ENCODE measurements at places on chromosomes 5 and 9.

DNA sequence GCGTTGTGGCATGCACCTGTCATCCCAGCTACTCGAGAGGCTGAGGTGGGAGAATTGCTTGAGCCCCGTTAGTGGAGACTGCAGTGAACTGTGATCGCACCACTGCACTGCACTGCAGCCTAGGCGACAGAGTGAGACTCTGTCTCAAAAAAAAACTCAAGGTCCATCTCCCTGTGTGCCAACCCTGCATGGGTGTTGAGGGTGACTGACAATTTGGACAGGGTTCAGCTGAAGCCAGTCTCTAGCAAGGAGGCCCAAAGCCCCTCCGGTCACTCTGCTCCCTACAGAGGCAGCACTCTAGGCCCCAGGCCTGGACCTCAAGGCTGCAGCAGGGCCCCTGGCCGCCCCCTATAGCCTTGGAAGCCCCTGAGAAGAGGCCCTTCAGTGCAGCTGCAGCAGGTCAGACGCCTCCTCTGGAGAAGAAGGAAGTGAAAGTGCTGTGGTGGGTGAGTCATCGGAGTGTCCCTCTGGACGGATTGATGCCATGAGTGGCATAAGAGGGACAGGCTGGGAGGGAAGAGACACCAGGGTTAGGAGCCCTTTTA lies 39.2 kb upstream of the NEK6 start:
- DNase-seq = no peak

- DNase-seq = no peak
Measured at GRCh38 chr9:68841276-68842052, 136.4 kb downstream of the PIP5K1B start.

DNA sequence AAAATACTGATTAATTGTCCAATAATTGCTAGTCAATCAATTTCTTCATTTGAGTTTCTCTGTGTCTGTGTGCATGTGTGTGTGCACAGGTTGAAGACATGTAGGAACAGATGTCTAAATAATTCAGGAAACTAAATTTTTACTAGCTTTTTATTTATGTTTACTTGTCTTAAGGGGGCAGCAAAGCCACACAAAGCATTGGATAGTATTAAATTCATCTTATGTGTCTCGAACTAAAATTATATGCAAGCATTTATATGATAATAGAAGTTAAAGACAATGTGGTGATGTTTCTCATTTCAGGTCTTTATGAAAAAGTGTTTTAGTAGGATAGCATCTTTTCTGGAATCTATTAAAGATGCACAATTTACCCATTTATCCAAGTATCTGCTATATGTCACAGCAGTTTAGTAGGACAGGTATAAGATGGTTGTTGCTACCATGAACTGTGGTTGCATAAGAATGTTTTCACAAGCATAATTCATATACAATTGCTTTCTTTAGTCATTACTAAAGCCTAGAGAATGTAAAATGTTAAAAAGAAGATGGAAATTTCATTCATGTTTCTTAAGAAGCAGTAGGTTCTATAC lies 784.6 kb upstream of the NUDT12 start:
- no peak for DNase-seq

GRCh38 chr9:109779711-109780452 lies at the start of gene PALM2AKAP2:
PALM2AKAP2 (plus strand) TSS chr9:109780198; CDS start chr9:109780489, 291 bp downstream.
- no peak for DNase-seq

GRCh38 chr9:115013998-115014397 lies 83.6 kb upstream of the TNFSF8 start:
- DNase-seq = no peak

GRCh38 chr9:93122721-93123221 lies 11.3 kb downstream of the NINJ1 start:
- DNase-seq = no peak

DNA sequence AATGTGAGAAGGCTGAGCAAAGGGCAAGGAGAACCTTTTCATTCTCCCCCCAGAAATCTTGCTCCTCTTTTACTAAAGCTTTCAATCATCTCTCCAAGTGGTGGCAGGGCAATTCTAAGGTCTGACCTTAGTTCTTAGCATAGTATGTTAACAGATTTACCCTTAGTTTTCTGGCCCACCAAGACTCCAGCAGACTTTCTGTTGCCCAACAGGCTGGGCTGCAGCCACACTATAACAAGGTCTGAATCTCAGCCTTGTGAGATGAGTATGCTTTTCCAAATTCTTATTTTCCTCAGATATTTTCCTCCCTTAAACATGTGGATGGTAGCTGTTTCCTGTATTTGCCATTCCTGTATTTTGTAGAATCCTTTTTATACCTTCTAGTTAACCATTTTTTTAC lies 69.5 kb downstream of the NIPBL start:
- no peak for DNase-seq

DNA sequence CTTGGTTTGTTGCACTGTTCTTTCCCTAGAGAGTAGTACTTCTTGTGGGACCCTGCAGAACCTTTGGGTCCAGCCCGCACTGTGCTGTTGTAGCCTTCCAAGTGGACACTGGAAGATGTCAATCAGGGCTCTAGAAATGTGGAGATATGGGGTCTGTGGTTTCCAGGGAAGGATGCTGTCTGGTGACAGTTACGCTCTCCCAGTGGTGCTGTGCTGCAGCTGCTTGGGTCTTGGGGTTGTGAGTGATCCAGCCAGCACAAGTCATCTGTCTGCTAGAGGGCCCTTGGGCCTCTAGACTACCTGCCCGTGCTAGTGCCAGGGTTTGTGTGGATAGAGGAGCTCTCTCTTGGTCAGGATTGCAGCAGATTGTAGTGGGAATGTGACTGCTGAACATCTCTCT lies 484.5 kb downstream of the DMAC1 start:
- no peak for DNase-seq

DNA sequence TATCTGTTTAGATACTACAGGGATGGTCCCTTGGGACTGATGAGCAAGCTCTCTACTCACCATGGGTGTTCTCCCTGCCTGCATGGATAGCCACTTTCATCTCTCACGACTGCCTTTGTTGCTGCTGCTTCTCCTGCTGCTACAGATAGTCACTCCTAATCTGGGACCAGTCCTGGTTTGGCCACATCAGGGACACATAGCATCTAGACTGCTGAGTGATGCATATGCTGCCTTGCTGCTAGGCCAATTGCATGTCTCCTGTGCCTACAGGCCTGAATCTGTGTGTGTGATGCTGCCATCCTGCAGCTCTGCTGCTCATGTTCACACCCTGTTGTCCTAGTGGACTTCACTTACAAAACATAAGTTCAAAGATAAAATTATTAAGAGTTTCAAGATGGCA lies 297.1 kb downstream of the HCN1 start:
- no peak for DNase-seq

GRCh38 chr9:26723486-26723885 lies 169.1 kb downstream of the CAAP1 start:
- DNase-seq = no peak

GRCh38 chr5:107915176-107915812 lies 244.6 kb upstream of the EFNA5 start:
- DNase-seq = no peak

GRCh38 chr9:121360601-121361374 lies 9.3 kb downstream of the STOM start:
- DNase-seq = no peak

GRCh38 chr9:13113216-13113615 lies 166.3 kb downstream of the MPDZ start:
- DNase-seq = no peak

DNA sequence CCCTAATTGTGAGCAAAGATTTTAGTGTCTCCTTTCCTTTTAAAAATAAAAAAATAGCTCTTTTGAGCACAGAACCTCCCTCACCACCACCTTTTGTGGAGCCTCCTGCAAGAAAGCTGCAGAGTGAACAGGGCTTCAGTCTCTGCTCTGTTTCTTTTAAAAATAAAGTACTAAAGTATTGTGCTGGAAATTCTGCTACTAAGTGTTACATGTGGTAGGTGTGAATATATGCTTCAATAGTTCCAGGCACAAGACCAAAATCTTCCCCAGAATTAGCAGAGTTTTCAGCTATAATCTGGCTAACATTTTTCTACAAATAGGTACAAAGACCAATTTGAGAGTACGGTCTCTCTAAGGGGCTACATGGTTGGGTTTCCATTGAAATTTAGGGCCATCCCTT lies 40.3 kb upstream of the NFIB start:
- no peak for DNase-seq

GRCh38 chr9:5481322-5482040 lies 28.9 kb upstream of the PDCD1LG2 start:
- no peak for DNase-seq

DNA sequence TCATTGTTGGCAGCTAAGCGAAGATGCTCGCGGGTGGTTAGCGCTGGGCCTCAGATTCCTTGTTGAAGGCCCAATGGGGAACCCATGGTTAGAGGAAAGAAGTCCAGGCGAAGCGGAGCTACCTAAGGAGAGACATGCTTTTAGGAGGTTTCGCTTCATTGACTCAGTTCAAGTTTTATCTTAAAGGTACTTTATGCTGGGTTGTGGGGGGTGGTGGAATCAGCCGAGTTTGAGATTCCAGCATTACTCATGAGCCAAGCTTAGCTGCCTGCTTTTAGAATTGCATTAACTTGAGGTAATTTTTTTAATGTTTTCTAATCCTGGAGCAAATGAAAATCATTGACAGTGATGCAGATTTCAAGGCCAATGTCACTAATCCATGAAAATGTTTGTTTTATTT lies 16.1 kb downstream of the MEGF10 start:
- no peak for DNase-seq

- DNase-seq = no peak
Measured at GRCh38 chr5:114097570-114097969, 264.3 kb upstream of the KCNN2 start.

DNA sequence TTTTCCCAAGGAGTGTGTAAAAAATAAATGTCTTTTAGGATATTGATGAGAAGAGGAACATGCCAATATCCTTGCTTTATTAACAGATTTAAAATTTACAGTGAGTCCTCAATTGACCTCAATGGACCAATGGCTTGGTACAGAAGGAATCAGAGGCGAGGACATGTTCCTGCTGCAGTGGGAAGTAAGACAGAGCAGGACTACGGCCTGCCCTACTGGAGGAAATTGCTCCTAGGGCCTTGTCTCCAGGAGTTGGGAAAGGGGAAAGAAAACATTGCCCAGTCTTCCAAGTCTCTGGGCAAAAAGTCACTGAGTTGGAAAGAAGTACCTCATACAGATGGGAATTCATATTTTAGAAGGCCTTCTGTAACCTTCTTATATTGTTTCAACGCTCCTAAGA lies 33.1 kb upstream of the UGT3A2 start:
- no peak for DNase-seq

- DNase-seq = no peak
Measured at GRCh38 chr9:85040821-85041465, 371.4 kb downstream of the NTRK2 start.

DNA sequence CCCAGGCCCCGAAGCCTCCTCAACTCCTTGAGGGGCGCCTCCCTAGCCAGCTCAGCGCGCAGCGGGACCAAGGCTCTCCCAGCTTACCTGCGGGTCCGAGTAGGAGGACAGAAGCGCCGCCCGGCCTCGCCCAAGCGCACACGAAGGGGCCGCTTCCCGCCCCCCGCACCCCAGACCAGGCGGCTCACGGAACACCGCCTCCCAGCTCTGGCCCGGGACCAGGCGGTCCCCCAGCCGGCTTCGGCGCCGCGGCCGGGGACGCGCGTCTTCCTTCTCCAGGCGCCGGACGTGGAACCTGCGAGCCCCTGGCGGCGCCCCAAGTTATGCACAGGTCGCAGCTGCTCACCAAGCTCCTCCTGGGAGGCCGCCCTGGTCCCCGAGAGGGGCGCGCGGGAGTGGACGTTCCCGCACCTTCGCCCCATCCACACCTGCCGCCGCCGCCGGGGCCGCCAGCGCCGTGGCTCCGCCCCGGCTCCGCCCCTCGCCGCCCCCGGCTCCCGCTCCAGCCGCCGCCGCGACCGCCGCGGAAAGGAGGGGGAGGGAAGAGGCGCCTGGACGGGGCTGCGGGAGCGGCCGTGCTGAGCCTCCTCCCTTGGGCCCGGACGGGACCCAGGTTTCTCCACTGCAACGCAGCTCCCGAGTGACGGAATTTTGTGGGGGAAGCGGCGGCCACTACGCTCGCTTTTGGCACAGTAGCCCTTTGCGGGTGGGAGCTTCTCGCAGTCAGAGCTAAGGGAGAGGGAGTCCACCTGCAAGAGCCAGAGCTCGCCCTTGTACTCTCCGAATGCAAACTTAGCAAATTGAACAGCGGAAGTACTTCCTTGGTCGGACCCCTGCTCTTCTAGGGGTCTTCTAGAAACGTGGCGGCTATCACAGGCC lies 77.5 kb upstream of the IFNE start:
- DNase-seq = no peak

GRCh38 chr5:136805466-136805865 lies 440.1 kb upstream of the TRPC7 start:
- no peak for DNase-seq

DNA sequence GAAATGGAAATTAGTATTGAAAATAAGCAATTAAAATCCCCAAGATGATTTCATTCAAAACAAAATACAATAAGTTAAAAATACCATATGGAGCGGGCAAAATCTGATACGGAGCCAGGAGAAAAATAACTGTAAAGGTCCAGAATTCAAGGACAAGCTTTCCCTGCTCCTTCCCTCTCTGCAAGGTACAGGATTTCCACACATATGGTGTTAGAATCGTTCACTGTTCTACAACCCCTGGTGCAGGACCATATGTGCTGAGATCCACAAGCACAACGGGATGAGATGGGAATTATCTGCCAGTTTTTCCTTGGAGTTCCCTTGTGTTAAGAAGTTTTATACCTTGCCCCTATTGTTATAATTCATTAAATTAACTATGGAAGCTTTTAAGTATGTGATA lies 94.7 kb upstream of the DMAC1 start:
- DNase-seq = no peak

DNA sequence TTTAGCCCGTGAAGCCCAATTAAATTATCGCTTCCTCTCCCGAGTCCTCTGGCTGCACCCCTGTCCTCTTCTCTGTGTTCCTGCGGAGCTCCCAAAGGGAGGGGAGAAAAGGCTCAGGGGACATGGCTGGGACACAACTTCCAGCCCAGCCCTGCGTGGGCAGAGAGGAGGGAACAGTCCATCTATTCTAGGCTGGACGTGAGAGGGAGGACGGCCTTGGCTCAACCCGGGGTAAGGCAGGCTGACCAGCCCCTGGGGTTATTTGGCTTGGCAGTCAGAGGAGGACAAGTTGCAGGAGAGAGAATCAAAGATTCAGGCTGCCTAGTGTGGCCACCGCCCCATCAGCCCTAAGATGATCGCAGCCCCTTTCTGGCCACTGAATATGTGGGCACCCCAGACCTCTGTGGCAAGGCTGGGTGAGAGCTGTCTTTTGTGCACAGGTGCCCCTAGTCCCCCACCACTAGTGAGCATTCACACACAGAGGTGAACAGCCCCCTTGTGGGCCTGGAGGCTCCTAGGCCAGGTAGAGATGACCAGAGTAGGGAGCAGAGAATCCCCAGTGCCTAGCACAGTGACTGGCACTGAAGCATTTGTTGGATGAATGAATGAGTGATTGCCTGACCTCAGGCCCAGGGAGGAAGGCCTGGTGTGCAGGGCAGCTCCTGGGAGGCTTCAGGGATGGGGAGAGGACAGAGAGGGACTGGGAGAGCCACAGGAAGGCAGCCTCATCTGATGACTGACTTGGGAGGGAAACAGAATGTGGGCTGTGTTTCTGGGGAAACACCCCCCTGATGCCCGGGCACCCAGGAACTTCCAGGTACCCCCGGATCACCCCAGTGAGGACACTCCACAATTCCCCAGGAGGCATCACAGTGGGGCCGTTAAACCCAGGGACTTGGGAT lies 133.9 kb downstream of the C9orf50 start:
- no peak for DNase-seq

GRCh38 chr9:806285-807156 lies 35.0 kb upstream of the DMRT1 start:
- no peak for DNase-seq

GRCh38 chr9:72622186-72622585 lies 100.8 kb downstream of the TMC1 start:
- DNase-seq = no peak

GRCh38 chr5:135951257-135951656 lies 3.5 kb downstream of the LECT2 start:
- no peak for DNase-seq
